ENCODE measurements at places on chromosomes 3 and 15.
A peak's percentile ranks its signal among the peaks of the same experiment; 100 is the strongest.

DNA sequence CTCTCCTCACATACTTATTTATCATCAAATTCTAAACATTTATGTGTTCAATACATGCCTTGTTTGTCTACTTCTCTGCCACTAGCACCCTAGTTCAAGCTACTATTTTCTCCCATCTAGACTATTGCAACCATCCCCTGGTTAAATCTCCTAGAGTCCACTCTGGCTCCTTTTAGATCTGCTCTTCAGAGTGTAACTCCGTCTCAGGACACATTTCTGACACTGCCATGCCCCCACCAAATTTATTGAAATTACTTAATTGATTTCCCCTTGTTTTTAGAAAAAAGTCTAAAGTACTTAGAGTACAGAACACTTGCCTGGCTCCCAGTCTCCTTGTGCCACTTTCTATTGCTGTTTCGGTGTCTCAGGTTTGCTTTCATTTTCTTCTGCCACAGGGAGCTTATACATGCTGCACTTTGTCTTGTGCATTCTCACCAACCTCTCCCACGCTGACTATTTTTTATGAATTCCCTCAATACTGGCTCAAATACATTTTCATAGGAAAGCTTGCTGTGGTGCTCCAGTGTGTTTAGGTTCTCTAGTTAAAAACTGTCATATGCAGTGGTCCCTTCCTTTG is 792.3 kb downstream of the DIPK2A start:
- H3K4me3 ChIP-seq: no peak overlapping the region
- no peaks in the 10 kb centered on the region for H3K27me3 ChIP-seq
- H3K4me1 ChIP-seq: no peaks in the 10 kb centered on the region
- no peak overlapping the region for H3K27ac ChIP-seq

DNA sequence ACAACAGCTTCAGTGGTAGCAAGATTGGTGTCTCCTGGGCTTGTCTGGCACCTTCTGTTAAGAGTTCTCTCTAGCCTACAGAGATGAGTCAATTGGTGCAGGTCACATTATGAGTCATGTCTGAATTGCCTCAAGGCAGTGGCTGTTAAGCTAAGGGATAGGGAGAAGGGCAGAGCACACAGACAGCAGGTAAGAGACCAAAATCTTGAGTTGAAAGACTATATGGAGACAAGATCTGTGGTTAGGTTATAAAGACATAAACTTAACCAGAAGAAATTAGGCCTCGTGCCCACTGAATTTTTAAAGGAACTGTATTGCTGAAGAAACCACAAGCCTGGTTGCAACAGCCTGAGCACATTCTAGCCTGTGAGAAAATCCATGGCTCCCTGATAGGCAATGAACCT is 19.2 kb upstream of the KPNA1 start:
- no peak overlapping the region for H3K4me3 ChIP-seq
- H3K36me3 ChIP-seq: peaks cover 14% of the 10 kb centered on the region
- H3K4me1 ChIP-seq: peaks cover 17% of the 10 kb centered on the region
- H3K27me3 ChIP-seq: no peaks in the 10 kb centered on the region

GRCh38 chr3:23932571-23932970 is 12.5 kb upstream of the NR1D2 start:
- H3K4me1 ChIP-seq: no peaks in the 10 kb centered on the region
- no peak overlapping the region for H3K4me3 ChIP-seq
- H3K27ac ChIP-seq: no peak overlapping the region
- no peaks in the 10 kb centered on the region for H3K36me3 ChIP-seq
- H3K27me3 ChIP-seq: no peaks in the 10 kb centered on the region
- no peak for DNase-seq

DNA sequence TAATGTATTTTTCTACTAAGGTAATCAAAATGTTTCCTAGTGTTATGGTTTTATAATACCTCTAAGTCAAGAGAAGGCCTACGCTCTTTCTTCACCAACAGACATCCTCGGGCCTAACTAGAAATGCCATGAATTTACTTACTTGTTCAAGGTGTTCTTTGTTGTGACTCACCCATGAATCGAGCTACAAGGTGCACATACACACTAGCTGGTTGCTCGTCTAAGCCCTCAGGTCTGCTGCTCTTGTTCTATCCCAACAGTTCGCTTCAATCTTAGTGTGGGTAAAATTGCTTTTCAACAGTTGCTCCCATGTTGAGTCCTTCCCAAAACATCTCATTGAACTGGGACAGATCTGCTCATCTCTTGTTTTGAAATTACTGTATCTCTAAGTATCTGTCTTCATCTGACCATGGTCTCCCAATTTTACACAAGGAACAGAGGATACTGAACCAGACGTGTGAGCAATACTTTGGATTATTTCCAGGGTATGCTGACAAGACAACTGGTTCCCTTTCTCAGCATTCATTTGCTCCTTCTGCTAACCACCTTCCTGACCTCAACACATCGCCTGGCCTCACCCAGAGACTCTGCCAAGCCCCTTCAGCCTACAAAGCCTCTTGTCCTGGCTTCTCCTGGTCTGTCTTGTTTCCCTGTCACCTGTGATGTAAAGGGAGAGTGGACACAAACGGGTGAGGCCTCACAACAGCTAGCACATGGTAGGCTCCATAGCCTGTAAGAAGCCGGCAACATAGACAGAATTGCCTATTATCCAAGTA is 84.2 kb downstream of the NEDD4 start:
- no peak overlapping the region for H3K4me3 ChIP-seq
- no peaks in the 10 kb centered on the region for H3K27me3 ChIP-seq
- DNase-seq: no peak
- H3K27ac ChIP-seq: no peak overlapping the region
- no peaks in the 10 kb centered on the region for H3K4me1 ChIP-seq

DNA sequence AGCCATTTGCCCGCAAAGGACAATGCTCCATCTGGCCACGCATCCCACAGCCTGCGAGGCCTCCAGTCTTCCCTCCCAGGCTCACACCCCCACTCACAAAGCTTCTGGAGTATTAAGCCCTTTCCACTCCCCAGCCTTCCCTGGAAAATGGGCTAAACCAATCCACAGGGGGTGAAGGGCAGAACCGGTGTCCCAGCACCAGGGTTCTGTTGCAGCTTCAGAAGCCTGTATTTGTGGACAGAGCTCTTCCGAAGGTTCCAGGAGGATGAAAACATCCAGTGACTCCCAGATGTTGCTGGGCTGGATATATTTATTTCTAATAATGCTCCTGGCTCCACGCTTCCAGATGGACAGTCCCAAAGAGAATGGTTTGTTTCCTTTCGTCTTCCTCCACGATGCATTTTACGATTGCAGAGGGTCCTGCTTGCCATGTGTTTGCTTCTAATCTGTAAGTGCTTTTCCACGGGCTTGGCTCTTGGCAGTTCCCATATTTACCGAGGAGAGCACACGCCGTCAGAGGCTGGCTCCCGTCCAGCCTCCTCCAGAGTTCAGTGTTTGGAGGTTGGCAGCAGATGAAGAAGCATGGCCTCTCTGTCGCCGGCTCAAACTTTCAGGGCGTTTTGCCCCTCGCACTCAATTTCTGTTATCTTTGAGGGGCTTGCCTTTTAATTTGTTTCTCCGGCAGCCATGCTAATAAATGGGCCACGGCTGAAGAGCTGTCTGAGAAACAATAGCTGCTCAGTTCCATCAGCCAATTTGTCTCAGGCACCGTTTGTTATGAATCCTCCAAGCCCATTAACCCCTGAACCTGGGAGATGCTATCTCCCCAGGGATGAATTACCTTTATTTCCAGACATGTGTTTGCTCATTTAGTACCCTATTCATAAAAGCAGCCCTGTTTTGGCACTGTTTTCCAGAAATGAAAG is 367.9 kb upstream of the PROK2 start:
- no peaks in the 10 kb centered on the region for H3K36me3 ChIP-seq
- H3K4me1 ChIP-seq: peaks cover 7% of the 10 kb centered on the region
- H3K27me3 ChIP-seq: no peaks in the 10 kb centered on the region
- H3K4me3 ChIP-seq: no peak overlapping the region
- H3K27ac ChIP-seq: no peak overlapping the region

DNA sequence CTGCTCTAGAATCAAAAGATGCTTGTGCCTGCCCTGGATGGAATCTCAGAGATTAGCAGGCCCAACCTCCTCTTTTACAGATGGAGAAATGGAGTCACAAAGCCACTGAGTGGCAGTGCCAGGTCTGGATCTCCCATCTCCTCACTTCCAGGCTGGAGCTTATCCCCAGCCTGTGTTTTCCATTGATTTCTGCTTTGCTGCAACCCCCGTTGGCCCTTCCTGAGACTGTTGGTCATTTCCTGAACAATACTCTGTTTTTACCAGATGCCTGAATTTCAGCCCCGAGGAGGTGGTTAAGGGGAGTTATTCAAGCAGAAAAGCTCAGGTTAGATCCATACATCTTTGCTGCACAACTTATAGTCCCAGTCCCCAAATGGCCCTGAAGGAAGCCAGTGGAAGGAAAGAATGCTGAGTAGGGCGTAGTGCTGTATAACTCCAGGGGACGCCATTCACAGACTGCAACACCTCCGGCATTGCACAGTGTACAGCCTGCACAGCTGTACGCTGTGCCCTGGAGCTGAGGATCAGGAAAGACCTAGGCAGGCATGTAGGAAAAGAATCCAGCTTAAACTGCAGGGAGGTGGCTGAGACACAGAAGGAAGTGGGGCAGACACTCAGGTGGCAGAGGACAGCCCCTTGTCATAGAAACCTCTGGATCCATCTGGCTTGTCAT is 77.5 kb downstream of the RPLP1 start:
- no peaks in the 10 kb centered on the region for H3K27me3 ChIP-seq
- H3K4me1 ChIP-seq: no peaks in the 10 kb centered on the region
- no peak overlapping the region for H3K27ac ChIP-seq
- H3K4me3 ChIP-seq: no peak overlapping the region

GRCh38 chr15:38255690-38256089 is 3.1 kb downstream of the SPRED1 start:
- peaks cover 5% of the 10 kb centered on the region for H3K36me3 ChIP-seq
- H3K27ac ChIP-seq: peak overlapping the region; percentile 27
- no peak for DNase-seq
- no peaks in the 10 kb centered on the region for H3K27me3 ChIP-seq
- peak overlapping the region; percentile 89 for H3K4me3 ChIP-seq

DNA sequence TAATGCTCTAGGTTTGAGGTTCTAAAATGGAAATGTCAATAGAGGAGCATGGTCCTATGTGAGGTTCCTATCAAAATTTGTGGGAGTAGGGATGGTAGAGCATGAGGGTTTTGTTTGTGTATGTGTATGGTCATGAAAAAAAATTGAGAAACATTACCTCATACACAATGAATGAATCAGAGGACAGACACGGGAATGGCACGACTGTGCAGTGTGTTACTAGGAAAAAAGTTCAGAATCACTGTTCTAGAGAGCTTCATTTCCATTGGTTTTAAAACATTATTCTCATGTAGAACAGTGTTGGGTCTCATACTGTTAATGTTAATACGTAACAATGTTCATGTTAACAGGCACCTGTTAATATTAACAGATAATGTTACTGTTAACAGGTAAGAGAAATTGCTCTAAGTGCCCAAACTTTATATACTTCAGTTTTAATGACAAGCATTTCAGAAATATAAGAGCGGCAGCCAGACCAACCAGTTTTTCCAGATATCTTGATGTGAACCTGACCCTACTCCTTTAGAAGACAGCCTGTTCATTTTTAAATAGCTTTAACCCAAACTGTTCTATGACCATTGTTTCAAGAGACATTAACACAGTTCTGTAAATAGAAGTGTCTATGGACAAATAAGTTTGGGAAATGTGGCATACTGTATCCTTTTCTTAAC is 48.0 kb downstream of the SLC15A2 start:
- DNase-seq: no peak
- peaks cover 38% of the 10 kb centered on the region for H3K36me3 ChIP-seq
- H3K4me3 ChIP-seq: no peak overlapping the region

- H3K27ac ChIP-seq: no peak overlapping the region
- H3K36me3 ChIP-seq: no peaks in the 10 kb centered on the region
- H3K4me1 ChIP-seq: no peaks in the 10 kb centered on the region
- H3K27me3 ChIP-seq: no peaks in the 10 kb centered on the region
- no peak for DNase-seq
- H3K4me3 ChIP-seq: no peak overlapping the region
These were observed 591.8 kb downstream of the EPHA3 start for GRCh38 chr3:89699229-89699628.

DNA sequence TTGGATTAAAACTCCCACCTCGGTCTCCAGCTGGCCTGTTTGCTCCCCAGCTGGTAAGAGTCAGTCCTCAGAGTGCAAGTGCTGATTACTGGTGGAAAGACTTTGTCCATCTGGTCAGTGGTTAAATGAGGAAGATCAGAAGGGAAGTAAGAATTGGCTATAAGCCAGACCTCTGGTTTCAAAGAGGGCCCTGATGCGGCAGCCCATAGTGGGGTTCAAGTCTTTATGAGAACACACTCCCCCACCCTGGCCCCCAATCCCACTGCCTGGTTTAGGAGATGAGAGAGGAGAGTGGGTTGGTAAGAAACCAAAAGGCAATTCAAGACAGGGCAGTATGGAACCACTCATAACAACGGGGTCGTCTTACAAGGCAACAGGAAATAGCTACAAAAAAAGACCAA is 65.0 kb downstream of the FRMD4B start:
- no peak overlapping the region for H3K27ac ChIP-seq
- no peaks in the 10 kb centered on the region for H3K36me3 ChIP-seq
- H3K27me3 ChIP-seq: no peaks in the 10 kb centered on the region
- no peaks in the 10 kb centered on the region for H3K4me1 ChIP-seq
- no peak overlapping the region for H3K4me3 ChIP-seq

- H3K36me3 ChIP-seq: no peaks in the 10 kb centered on the region
- no peak overlapping the region for H3K4me3 ChIP-seq
- H3K4me1 ChIP-seq: no peaks in the 10 kb centered on the region
These were observed 111.9 kb upstream of the KLHL25 start for GRCh38 chr15:85906640-85907039.

- DNase-seq: no peak
- no peaks in the 10 kb centered on the region for H3K4me1 ChIP-seq
- no peaks in the 10 kb centered on the region for H3K27me3 ChIP-seq
- no peaks in the 10 kb centered on the region for H3K36me3 ChIP-seq
- no peak overlapping the region for H3K4me3 ChIP-seq
These were observed 205.9 kb downstream of the P3H2 start for GRCh38 chr3:189914799-189915198.

GRCh38 chr3:112587336-112587735 is 25.5 kb downstream of the SLC35A5 start:
- H3K27me3 ChIP-seq: no peaks in the 10 kb centered on the region
- no peaks in the 10 kb centered on the region for H3K4me1 ChIP-seq
- H3K4me3 ChIP-seq: no peak overlapping the region
- H3K36me3 ChIP-seq: peaks cover 29% of the 10 kb centered on the region
- no peak for DNase-seq
- no peak overlapping the region for H3K27ac ChIP-seq

GRCh38 chr3:157782236-157782635 is 279.0 kb upstream of the VEPH1 start:
- no peak overlapping the region for H3K27ac ChIP-seq
- DNase-seq: no peak
- H3K36me3 ChIP-seq: no peaks in the 10 kb centered on the region
- no peaks in the 10 kb centered on the region for H3K4me1 ChIP-seq
- no peaks in the 10 kb centered on the region for H3K27me3 ChIP-seq

DNA sequence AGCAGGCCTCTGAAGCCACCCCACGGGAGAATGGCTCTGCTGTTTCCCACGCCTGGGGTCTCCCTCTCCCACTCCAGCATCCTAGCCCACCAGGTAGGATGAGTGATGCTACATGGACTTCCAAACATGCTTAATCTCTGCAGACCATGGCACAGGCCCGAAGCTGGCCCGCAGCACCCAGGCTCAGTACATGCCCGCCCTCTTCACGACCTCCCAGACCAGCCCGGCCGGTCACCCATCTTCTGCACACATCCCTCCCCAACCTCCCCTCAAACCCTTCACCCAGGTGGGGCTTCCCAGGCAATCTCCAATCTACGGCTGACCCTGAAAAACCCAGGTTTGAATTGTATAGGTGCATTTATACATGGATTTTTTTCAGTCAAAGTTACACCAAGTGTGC is 264.0 kb downstream of the TJP1 start:
- H3K27ac ChIP-seq: no peak overlapping the region
- H3K36me3 ChIP-seq: no peaks in the 10 kb centered on the region
- H3K4me3 ChIP-seq: no peak overlapping the region

GRCh38 chr3:134799393-134799792 is 4.3 kb downstream of the EPHB1 start:
- H3K4me3 ChIP-seq: no peak overlapping the region
- peaks cover 6% of the 10 kb centered on the region for H3K4me1 ChIP-seq
- DNase-seq: no peak
- H3K27me3 ChIP-seq: no peaks in the 10 kb centered on the region
- no peak overlapping the region for H3K27ac ChIP-seq
